Epithelial cell of prostate (primary cell): ENCODE measurements at places on chromosomes 2 and 18.

GRCh38 chr2:45450634-45451033, 160.4 kb downstream of the SRBD1 start:
- no peak for DNase-seq

- DNase-seq = no peak
Observed at GRCh38 chr2:95231723-95232122, 24.4 kb downstream of the ZNF892 start.

- no peak for DNase-seq
Observed at GRCh38 chr18:58988600-58988999, 123.9 kb downstream of the ZNF532 start.

- DNase-seq = no peak
Observed at GRCh38 chr2:29269765-29270109, 154.5 kb downstream of the CLIP4 start.

DNA sequence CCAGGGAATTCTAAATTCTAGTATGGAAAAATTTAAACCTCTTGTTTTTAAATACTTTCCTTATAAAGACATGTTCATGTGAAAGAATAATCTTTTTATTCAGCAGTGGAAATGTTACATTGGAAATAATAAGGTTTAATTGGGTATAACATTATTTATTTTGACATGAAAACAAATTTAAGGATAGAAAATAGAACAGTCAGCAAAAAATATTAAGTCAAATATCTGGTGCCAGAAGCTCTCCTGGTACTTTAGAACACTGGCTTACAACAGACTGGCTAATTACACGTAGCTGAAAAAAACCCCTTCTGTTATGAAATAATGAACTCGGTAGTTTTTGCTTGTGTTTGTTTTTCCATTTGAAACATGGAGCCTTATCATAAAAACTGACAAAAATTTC, 447.9 kb downstream of the DSEL start:
- DNase-seq = no peak

DNA sequence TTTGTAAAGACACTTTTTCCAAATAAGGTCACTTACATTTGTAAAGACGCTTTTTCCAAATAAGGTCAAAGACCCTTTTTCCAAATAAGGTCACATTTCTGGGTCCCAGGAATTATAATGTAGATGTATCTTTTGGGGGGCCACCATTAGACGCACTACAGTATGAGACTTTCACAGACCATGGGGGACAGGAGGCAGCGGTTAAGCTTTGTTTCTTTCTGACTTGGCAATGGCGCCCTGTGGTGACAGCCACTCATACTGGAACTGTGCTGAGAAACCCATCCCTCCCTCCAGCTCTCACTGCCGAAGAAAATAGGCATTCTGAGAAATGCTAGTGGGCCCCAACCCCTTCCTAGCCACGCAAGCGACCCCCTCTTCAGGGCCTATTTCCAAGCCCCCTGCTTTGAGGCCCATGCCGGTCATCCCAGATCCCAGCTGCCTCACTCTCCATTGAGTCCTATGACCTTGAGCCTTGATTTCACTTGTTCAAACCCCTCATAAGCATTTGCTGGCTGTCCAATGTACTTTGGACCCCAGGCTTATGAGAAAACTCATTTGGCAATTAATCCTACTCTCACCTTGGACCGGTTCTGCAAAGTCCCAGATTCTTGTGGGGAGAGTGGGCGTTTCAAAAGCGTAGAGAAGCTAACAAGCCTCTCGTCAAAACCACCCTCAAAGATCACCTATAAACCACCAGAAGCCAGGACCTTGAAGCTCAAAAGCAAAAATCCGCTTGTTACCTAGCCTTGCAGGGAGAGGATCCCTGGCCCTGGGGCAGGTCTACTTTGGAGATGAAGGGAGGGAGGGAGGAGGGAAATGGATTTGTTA, 11.3 kb upstream of the SPATA3 start:
- DNase-seq = no peak

DNA sequence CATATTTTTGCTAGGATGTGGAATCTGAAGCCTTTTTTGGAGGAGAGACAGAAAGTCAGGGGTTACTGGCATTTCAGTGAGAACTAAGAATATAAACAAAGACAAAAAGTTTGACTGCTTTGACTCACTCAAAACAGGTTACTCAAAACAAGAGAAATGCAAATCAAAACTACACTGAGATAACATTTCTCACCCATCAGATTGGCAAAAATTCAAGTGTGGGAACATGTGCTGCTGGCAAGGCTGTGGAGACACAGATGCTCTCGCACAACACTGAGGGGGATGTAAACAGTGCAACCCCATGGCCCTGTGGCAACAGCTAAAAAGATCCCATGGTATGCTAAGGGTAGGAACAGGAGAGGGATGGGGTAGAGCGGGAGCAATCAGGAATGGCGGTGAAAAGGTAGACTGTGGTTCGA, 86.6 kb downstream of the DTNB start:
- DNase-seq = no peak

GRCh38 chr2:177275743-177276055, 11.2 kb upstream of the NFE2L2 start:
- DNase-seq = no peak

DNA sequence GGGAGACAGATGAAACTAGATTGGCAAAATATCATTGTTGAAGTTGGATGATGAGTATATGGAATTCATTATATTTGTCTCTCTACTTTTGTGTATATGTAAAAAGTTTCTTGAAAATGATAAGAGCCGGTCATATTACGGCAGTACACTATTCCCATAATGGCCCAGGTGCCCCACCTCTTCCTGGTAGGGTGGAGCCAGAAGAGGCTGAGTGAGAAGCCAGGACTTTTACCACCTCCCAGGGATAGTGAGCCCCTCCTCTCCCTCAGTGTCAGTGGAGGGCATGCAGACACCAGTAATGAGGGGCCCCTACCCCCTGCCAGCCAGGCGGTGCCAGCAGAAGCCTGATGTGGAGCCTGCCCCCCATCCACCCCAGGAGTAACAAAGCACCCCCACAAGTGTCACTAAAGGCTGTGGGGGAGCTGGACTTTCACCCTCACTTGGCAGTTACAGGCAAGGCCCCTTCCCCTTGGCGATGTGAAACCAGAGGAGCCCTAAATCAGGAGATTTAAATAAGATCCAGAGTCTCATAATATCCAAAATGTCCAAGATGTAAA, 198.9 kb upstream of the RBBP8 start:
- no peak for DNase-seq

DNA sequence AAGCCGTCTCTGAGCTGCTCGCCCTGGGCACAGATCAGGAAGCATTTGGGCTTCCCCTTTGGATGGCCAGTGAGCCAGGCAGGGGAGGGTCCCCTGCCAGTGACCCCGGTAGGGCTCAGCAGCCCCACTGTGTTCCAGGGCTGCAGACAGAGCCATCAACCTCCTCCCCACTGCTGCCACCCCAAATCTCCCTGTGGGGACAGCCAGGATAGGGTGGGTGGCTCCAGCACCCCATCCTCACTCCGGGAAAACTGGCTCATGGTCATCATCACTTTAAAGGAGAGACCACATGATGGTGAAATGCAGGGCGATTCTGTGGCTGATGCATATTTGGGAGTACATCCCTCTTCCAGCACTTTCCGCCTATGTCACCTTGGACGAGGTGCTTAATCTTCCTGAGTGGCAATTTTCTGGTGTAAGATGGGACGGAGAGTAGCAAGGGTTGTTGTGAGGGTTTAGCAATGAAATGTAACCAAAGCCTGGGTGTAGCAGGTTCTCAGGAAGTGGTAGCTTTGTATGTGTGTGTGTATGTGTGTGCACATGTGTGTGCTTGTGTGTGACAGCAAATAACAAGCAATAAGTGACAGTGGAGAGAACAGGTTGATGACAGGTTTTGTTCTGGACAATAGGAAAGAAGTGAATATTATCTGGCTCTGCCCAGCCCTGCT, 61.8 kb downstream of the ACAA2 start:
- no peak for DNase-seq

GRCh38 chr2:19810148-19810547, 91.6 kb downstream of the TTC32 start:
- DNase-seq = no peak

DNA sequence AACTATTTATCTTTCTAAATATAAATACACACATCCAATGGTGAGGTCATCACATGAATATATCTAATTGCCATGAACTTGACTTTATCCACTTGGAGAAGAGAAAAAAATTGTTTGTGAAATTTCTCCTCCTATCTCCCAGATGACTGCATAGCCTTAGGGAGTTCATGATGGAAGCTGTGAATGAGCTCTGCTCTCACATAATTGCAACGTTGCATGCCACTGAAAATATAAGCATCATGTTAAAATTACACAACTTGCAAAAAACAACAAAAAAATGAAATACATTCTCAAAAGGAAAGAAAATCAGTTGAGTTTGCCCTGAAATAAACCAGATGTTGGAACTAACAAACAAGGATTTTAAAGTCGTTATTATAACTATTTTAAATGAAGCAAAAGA, 50.6 kb upstream of the OSR1 start:
- no peak for DNase-seq

GRCh38 chr2:23513245-23513871, 128.4 kb downstream of the KLHL29 start:
- no peak for DNase-seq

- no peak for DNase-seq
Observed at GRCh38 chr2:32668254-32668653, 40.4 kb downstream of the TTC27 start.

GRCh38 chr2:67295406-67295805, 101.7 kb upstream of the ETAA1 start:
- DNase-seq = no peak

DNA sequence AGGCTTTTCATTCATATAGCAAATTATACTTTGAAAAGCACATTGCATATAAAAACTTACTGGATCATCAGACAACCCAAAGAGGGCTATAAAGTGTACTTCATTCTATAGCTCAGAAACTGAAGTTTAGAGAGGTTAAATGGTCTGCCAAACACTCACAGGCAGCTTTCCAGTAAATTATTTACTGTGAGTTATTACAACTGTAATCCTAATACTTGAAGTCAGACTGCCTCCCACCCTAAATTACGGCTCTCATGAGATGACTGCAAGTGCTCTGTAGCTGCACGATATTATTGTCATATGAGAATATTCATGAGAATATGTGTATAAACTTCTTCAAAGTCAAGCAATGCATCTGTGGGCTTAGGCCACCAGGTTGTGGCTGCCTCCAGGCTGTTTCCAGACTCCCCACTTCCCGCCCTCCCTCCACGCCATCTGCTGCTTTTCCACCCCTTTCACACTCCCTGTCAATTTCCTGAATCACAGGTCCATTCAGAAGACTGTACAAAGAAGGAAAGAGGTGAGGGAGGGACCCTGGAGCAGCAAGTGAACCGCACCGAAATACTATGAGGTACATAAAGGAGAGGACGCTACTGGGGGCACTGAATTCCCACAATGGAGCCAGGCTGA, 111.1 kb upstream of the SPOPL start:
- DNase-seq = no peak

GRCh38 chr18:46431522-46432171, 225.4 kb downstream of the LOXHD1 start:
- DNase-seq = no peak

- no peak for DNase-seq
Observed at GRCh38 chr2:142010477-142011270, 120.1 kb downstream of the LRP1B start.

DNA sequence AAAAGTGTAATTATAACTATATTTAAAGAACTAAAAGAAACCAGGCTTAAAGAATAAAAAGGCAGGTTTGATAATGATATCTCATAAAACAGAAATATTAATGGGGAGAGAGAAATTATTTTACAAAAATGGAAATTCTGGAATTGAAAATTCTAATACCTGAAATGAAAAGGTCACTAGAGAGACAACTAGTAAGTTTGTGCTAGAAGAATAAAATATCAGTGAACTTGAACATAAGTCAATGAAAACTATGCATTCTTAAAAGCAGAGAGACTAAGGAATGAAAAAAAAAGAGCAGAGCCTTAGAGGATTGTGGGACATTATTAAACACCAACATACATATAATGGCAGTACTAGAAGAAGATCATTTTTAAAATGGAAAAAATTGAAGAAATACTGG, 1475.0 kb upstream of the ZEB2 start:
- DNase-seq = no peak

- DNase-seq = no peak
Observed at GRCh38 chr2:208511016-208511415, 104.4 kb downstream of the PTH2R start.

GRCh38 chr2:120751553-120751952, 15.9 kb downstream of the GLI2 start:
- no peak for DNase-seq

- no peak for DNase-seq
Observed at GRCh38 chr2:219399716-219400478, 12.2 kb upstream of the DNPEP start.

GRCh38 chr2:16194096-16194390, 253.7 kb downstream of the MYCN start:
- no peak for DNase-seq

GRCh38 chr2:235493775-235494715, at the start of gene AGAP1:
Gene AGAP1, plus strand, starts transcription at chr2:235494043.
- DNase-seq = no peak

DNA sequence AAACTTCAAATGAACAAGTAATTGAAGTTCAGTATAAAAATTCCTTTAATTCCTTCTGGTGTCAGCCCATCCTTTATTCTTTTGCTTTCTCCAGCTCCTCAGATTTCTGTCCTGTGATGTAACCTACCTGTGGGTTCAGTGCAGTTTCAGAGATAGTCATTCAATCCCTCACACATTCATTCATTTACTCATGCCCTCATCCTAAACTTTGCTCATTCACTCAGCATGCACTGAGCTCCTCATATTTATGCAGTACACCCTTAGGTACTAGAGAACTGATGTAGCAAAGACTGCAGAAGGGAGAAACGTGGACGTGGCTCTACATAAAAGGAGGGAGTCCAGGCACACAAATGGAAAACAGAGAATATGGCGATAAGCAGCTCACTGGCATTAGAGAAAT, 45.3 kb upstream of the STAT1 start:
- no peak for DNase-seq

- DNase-seq = no peak
Observed at GRCh38 chr2:219893541-219893940, 266.1 kb downstream of the SLC4A3 start.

DNA sequence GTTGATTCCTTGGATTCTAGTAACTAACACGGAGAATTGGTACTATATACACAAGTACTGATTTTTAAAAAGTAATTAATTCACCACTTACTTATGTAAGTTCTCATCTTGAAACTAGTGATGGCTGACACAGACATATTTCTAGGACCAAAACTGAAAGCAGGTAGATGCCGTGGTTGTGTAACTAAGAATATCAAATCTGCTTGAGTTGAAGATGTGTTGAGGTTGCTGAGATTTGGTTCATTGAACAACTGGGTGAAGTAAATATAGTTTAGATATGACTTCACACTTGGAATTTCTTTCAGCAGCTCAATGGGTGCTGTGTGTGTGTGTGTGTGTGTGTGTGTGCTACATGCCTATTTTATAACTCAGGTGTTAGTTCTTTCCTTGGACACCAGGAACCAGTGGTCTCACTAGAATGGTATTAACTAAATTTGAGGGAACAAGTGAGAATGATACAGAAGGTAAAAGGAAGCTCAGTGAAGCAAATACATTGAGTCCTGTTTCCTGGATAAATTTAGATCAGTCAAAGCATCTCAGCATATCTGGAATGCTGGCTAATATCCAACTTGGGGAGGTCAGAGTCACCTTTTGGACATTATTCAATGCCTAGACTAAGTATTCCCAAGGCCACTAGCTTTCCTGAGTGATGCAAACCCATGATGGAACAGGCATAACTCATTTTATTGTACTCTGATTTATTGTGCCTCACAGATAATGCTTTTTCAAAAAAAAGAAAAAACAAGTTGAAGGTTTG, 110.7 kb upstream of the ZEB2 start:
- no peak for DNase-seq

- peak; percentile 83 for DNase-seq
Observed at GRCh38 chr18:79664525-79665125, 15.0 kb upstream of the CTDP1 start.
